ENCODE measurements at places on chromosomes 16 and 17.
A peak's percentile ranks its signal among the peaks of the same experiment; 100 is the strongest.

DNA sequence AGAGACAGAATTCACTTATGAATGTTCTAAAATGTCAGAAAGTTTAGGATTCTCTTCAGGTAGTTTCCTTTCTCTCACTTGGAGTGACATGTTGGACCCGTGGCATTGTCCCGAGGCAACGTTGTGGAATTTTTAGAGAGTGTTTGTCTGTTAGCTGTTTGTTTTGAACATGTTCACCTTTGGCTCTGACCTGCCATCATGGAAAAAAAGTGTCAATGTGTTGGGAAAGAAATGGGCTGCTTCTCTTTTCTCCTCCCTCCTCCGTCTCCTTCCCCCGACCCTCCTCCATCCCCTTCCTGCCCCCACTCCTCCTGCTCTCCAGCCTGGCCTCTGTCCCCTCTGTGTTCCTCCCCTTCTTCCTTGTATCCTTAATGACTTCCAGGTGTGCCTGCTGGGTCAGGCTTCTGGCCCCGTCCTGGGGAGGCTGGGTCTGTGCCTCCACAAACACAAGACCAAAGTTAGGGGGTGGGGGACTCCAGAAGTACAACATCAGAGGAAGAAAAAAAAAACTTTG lies 463.1 kb downstream of the MAF start:
- no peak for DNase-seq

GRCh38 chr16:4365014-4365406 lies 6.6 kb upstream of the VASN start:
- no peak for DNase-seq

GRCh38 chr17:78576389-78577112 lies 645 bp downstream of the DNAH17 start:
- DNase-seq: no peak

- DNase-seq: no peak
These were observed 310.3 kb downstream of the CDH13 start for GRCh38 chr16:82936941-82937551.

GRCh38 chr17:66834919-66835454 lies at the start of gene CACNG5:
CACNG5 (plus strand) TSS chr17:66835117; CDS start chr17:66877333, 42,216 bp downstream.
- peak; percentile 44 for DNase-seq

- no peak for DNase-seq
These were observed 18.1 kb downstream of the USP36 start for GRCh38 chr17:78822552-78822951.

DNA sequence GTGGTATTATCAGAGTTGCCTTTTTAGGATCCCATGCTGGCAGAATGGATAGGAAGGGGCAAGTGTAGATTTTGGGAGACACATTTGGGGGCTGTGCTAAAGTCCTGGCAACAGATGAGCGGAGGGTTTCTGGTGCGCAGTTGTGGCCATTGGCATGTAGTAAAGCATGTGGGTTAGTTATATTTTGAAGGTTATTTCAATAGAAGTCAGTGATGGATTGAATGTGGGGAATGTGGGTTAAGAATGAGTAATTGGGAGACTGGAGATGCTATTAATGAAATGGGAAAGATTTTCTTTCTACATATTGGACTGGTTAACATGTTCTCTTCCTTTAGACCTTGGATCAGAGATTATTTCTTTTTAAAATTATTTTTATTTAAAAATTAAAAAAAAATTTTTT lies 10.0 kb downstream of the DUS2 start:
- DNase-seq: no peak
